ENCODE measurements at places on chromosomes 2 and 18.

- no peak for DNase-seq
Observed at GRCh38 chr2:205568620-205569019, 113.7 kb upstream of the NRP2 start.

DNA sequence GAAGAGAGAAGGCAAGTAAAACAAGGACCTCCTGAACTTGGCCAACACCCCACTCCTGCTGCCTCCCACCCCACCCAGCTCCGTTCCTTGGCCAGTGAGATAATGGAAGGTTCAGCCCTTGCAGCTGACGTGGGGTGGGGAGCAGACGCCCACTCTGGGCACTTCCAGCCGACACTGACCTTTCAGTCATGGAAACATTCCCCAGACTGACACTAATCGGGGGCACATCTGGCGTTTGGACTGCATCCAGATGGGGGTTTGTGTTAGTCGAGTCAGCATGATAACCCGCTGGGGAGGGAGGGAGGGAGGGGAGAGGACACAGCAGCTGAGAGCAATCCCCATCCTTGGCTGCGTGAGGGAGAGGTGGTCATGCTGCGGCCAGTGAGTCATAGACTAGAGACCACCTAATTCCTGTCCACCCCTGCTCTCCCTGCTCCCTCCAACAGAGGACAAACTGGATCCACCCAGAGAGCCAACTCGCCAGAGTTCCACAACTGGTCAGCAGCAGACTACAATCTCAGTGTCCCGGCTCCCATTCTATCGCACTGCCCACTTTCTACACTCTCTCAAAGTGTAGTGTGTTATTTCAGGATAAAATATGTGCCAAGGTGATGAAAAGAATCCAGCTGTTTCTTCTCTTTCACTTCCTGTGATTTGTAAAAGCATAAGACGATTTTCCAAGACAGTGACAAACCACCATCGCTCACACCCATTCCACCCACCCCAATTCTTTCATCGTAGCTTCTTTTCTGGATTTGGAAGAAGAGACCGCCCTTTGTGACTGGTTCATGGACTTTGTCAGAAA lies 115.4 kb upstream of the PKDCC start:
- no peak for DNase-seq

- DNase-seq: no peak
Observed at GRCh38 chr2:239881561-239882320, 143.4 kb downstream of the NDUFA10 start.

- no peak for DNase-seq
Observed at GRCh38 chr2:17540813-17541530, 476 bp downstream of the VSNL1 start.

GRCh38 chr2:229780856-229781773 lies 66.8 kb upstream of the DNER start:
- DNase-seq: peak; percentile 19

- DNase-seq: no peak
Observed at GRCh38 chr18:77062518-77063003, 70.0 kb downstream of the MBP start.

GRCh38 chr2:212919238-212919637 lies 232.2 kb downstream of the IKZF2 start:
- DNase-seq: no peak

- no peak for DNase-seq
Observed at GRCh38 chr2:144924827-144925226, 404.9 kb upstream of the ZEB2 start.

DNA sequence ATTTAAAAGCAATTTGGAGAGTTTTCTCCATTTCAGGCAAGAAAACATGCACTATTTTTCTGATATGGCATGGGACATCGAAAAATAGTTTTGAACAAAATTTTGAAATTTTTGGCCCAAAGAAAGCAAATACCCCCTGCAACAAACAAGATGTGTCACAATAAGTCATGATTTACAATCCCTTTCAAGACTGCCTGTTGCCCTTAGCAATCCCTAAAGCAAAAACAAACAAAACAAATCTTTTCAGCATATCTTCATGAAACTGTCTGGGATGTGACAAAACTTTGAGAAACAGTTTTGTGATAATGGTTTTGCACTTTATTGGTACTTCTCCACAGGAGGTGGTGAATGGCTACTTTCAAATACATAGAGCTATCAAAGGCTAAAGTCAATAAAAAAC lies 1888.7 kb upstream of the PIK3C3 start:
- DNase-seq: no peak

DNA sequence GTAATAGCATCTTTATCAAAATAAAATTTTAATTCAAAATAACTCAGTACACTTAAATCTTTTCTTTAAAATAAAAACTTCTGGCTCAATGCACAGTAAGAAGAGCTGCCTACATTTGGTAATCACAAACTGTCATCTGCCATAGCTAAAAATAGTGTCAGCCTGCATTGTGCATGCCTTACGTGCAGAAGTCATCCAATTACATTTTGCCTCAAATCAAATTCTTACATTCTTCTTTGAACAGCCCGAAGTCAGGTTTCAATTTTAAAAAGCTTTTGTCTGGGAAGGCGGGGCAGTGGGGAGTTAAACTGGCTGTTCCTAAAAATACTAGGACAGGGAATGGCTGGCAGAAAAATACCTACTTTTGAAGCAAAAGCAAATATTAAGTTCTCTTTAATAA lies 51.1 kb downstream of the RTN4 start:
- DNase-seq: no peak

GRCh38 chr2:196955036-196955435 lies 28.5 kb upstream of the PGAP1 start:
- DNase-seq: no peak

DNA sequence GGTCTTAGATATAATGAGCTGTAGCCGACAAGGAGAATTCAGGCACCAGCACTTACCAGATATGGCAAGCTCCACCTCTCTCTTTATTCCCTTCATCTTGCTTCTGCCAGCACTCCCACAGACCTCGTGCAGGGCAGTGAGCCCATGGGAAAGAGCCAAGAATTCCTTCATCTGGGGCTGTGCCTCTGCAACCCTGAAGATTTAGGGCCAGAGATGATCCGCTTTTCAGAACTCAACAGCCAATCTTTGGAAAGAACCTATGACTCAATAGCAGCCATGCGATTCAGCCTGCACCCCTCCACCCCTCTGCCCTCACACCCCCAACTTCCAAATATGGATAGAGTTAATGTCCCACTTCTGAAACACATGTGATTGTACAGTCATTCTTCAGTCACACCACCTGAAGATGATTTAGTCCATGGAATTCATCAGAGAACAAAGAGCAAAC lies 533.7 kb upstream of the TNP1 start:
- DNase-seq: no peak

GRCh38 chr2:230202430-230203109 lies 17.2 kb downstream of the SP110 start:
- DNase-seq: no peak

DNA sequence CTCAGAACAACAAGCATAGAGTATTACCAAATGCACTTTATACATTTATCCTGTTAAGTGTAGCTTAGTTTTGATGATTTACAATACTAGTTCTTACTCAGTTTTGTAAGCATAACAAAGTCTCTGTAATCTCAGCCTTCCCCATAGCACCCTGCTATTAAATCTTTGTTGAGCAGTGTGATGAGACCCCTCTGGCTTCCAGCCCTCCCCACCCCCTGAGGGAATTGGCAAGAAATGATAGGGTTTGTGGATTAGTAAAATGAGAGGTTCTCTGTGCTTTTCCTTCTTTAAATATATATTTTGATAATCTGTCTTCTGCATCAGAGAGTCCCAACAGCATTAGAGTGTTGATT lies 37.2 kb downstream of the ZNF521 start:
- no peak for DNase-seq

GRCh38 chr2:68282811-68283418 lies 30.6 kb upstream of the PPP3R1 start:
- peak; percentile 31 for DNase-seq

- no peak for DNase-seq
Observed at GRCh38 chr2:3406501-3406900, 27.0 kb downstream of the TRAPPC12 start.

DNA sequence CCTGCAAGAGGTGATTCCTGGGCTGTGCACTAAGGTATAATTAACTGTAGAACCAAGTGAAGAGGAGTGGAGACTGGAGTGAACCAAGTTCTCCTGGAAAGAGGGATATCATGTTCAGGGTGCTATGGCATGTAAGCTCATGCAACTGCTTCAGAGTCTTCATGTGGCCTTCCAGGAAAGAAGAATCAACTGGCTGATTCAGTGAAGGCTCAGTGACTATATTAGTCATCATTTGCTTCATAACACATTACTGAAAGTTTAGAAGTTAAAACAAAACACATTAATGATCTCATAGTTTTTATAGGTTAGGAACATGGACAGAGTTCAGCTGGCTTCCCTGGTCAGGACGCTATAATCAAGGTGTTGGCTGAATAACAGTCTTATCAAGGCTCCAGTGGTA lies 1200.8 kb upstream of the GYPC start:
- no peak for DNase-seq

- DNase-seq: no peak
Observed at GRCh38 chr2:217366266-217366895, 506.5 kb upstream of the TNP1 start.

GRCh38 chr2:212402316-212402715 lies 136.3 kb downstream of the ERBB4 start:
- DNase-seq: no peak

Measured in HuH-7.5 (cell line).